Stimulated activated CD8-positive, alpha-beta memory T cell treated with anti-CD3 and anti-CD28 coated beads, Interleukin-2, amount 100 ng/mL, for 48 hours (primary cell): ENCODE measurements at places on chromosomes 6 and 20.

- DNase-seq, result no peak
Observed at GRCh38 chr6:10248378-10248843, 166.5 kb downstream of the TFAP2A start.

DNA sequence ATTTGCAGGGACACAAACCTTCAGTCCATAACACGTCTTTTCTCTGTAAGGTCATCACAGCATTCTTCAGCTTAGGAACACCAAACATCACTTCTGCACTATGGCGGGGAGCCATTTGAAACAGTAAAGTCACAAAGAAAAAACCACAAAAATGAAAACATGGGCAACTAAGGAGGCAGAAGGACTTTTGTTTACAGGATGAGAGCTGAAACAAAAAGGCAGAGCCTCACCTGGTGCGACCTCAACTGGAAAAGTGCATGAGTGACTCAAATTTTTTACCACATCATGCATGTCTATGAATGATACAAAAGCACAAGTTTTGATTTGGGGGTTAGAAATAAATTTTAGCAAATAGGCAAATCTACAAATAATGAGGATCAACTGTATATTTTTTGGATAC is 68.2 kb upstream of the TNFAIP3 start:
- DNase-seq, result no peak

GRCh38 chr6:144477396-144477795 is 192.3 kb downstream of the UTRN start:
- DNase-seq, result no peak

GRCh38 chr20:20733943-20734342 is 21.5 kb upstream of the RALGAPA2 start:
- no peak for DNase-seq

GRCh38 chr6:104855507-104855906 is 4.2 kb downstream of the HACE1 start:
- DNase-seq, result no peak

DNA sequence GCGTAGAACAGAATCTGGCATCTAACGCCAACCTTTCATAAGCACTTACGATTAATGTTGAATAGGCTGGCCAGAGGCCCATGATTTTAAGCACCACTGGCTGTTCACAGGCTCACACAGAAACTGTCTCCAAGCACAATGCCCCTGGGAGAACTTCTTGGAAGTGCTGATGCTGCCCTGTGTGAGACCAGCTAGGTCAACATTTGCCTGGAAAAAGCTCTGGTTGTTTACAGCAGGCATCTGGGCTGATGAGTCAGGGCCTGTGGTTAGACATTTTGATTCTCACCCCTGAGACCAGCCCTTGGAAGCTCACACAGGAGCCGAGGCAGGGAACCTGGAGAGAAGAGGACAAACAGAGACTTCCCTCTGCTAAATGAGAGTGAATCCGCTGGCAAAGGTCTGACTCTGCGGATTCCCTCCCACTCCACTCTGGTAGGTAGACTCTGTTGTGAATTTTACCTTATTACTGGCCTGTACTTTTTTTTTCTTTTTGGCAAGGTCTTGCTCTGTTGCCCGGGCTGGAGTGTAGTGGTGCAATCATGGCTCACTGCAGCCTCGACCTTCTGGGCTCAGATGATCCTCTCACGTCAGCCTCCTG is 6.8 kb upstream of the SULF2 start:
- no peak for DNase-seq

DNA sequence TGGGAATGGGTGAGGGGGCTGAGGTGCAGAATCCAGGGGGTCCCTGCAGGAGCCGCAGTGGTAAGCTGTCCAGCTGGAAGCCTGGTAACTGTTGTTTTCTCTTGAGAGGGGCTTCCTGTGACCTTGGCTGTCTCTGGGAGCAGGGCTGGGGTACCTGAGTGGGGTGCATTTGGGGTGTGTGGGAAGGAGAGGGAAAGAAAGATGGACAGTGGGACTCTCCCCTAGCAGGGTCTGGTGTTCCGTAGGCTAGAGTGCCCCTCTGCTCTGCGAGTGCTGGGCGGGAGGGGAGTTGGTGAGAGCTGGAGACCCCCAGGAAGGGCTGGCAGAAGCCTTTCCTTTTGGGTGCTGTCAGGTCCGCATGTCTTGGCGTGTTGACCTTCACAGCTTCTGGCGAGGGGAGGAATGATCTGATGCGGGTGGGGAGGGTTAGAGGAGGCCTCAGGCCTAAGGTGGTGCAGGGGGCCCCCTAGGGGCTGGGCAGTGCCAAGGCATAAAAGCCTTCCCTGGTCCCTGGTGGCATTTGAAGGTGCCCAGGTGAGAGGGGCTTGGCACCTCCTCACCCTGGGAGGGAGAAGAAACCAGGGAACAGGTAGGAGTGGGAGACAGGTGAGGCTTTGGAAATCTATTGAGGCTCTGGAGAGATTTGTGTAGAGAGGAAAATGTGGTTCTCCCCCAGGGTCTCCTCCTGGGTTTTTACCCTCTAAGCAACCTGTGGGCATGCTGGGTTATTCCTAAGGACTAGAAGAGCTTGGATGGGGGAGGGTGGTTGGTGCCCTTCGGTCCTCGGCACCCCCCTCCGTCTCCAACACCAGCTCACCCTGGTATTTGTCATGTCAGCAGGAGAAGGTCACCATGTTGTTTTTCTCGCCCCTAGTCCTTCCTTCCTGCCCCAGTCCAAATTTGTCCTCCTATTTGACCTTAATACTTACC is 3.3 kb downstream of the VEGFA start:
- DNase-seq, result peak; percentile 55

DNA sequence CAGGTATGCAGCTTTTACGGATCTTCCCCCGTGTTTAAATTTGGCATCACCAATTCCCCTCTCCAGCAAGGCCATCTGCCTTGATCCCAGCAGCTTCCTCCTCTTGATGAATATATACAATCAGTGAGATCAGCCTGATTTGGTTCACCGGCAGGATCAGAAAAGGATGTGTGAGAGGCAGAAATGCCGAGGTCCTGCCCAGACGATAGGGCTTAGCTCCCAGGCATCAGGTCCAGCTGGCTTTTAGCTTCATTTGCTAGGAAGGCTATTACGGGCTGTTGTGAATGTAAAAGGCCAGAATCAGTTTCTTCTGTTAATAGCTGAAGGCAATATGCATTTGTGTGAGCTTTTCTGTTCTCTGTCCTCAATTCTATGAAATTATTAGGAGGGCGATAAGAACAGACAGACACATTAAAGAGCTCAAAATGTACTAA is 372.8 kb downstream of the BTBD9 start:
- DNase-seq, result no peak

DNA sequence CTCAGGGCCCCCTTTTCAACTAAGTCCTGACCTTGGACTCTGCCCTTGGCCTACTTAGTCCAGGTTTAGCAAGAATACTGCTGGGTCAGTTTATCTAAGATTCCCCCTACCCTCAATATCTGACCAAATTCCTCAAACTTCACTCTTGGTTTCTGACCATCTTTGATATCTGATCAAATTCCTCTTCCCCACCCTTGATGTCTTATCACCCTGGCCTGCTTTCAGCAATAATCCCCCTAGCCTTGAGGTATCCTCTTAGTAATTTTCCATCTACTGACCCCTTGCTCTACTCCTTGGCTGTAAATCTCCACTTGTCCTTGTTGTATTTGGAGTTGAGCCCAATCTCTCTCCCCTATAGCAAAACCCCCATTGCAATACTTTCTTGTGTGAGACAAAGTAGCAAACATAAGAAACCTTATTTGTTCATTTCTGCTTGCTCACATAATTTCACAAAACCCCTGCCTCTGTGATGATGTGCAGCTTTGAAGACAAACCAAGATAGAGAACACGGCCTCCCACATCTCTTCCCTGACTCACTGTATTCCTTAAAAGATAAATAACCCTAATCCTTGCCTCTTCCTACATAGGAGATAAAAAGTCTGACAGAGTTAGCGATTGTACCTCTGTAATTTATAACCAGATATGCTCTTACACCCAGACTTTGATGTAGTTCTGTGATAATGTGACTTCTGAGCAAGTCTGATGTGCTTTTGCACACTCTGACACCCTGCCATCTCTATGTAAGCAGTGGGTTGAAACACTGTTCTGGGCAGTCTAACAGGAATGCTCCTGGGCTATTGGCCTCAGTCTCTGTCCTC is 13.8 kb upstream of the IYD start:
- no peak for DNase-seq

GRCh38 chr6:32415521-32416019 is 8.6 kb upstream of the BTNL2 start:
- peak; percentile 75 for DNase-seq

- no peak for DNase-seq
Observed at GRCh38 chr6:148620579-148621298, 126.1 kb upstream of the UST start.

- DNase-seq, result no peak
Observed at GRCh38 chr6:161169696-161170095, 104.2 kb downstream of the AGPAT4 start.

DNA sequence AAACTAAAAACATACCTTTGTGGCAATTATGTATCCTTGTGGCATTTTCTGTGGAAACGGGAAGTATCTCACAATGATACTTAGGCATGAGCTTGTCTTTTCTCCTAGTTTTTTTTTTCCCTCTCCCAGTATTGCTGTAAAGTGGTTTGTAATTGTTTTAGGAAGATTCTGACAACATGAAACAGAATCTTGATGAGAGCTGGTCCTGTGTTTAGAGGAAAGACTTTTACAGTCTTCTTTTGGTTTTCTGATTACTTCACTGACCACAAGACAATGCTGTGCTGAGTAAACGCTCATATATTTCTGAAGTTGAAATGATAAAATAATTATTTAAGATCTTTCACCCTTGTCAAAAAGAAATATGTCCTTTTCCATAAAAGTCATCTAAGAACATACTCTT is 201.2 kb downstream of the FOXC1 start:
- DNase-seq, result no peak

GRCh38 chr20:53677447-53678314 is 84.0 kb upstream of the ZNF217 start:
- no peak for DNase-seq

DNA sequence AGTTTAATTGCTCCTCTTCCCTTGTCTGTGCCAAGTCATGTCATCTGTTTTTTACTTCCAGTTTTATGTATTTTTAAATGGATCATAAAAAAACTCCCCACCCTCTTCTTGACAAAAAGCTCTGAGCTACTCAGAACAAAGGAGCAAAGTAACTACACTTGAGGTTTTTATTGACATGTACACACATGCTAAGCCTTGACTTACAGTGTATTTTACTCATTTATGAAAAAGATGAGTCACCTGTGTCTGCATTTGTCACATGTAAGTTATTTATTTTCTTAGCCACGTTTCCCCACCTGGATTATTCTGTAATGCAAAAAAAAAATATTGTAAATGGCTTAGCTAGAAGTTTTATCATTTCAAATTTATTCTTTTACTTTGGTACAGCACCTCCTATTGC is 628.8 kb upstream of the SLC35B3 start:
- no peak for DNase-seq

DNA sequence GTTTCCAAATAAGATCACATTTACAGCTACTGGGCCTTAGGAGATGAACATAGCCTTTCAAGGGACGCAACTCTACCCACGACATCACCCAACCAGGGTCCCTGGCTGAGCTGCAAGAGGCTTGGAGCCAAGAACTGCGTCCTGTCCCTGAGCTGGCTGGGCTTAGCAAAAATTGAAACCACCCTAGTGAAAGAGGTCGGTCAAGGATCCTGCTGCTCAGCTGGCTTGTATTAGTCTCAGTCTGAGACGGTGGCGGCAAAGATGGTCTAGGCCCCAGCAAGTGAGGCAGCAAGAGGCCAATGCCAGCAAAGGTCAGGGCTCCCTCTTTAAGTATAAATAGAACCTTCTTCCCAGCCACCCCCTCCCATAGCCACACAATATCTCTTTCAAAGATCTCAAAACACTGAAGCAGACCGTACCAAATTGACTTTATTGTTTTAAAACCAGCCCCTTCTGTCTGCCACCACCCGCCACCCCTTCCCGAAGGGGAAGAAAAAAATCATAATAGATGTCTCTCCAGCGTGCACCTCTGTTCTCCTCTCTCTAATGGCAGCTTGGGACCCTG is 140.5 kb downstream of the EYA2 start:
- no peak for DNase-seq

DNA sequence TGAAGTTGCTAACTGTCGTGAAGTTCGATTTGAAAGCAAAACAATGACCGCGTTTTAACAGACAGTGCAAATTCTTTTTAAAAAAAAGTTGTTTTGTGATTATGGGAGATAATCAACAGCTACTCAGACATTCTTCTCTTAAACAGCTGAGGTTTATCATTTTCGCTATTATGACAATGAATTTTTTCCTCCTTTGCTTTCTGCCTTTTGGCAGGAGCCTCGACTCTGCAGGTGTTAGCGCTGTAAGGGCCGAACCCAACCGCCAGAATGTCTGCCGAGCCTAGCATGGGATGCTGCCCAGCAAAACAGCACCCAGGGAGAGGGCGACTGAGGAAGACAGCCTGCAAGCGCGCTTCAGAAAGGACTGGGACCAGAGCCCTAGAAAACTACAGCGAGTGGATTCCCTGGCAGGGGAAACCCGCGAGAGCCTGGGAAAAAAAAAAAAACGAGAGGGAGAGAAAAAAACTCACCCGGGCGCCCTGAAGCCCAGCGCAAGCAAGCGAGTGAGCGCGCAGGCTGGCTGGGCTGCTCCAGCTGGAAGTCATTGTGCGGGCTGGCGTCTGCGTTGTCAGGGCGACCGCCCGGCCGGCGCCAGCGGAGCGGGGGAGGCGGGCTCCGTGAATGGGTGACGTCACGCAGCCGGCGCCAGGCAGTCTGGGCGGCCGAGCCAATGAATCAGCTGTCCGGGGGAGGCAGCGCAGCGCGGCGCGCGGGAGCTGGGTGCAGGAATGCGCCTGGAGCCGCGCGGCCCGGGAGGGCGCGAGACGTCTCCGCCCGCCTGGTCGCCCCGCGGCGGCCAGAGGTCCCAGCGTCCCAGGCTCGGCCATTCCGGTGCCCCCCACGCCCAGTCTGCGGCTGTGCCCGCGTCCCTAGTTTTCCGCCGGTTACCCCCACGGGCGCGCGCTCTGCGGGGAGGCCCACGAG is 32.7 kb upstream of the ID4 start:
- peak; percentile 71 for DNase-seq

DNA sequence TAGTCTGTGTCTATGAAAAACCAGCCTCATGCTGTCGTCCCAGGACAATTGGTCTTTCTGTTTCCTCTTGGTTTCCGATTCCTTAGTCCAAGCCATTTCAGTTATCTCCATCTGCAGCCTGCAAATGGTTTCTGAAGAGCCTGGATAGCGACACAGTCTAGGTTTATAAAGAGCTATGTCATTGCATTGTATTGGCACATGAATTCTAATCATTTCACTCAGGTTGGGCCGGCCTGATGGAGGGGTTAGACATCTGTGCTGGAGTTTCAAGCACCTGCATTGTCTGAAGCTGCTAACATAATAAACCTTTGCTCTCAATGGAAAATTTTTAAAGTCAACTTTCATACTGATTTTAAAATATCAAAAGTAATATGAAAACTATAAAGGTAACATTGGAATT is 232.6 kb upstream of the MAP3K7 start:
- DNase-seq, result no peak

GRCh38 chr6:41228096-41228495 is at the start of gene TREML4:
TSS of gene TREML4 (plus strand) at chr6:41228349. CDS start at chr6:41228428, 79 bp downstream.
- DNase-seq, result no peak

DNA sequence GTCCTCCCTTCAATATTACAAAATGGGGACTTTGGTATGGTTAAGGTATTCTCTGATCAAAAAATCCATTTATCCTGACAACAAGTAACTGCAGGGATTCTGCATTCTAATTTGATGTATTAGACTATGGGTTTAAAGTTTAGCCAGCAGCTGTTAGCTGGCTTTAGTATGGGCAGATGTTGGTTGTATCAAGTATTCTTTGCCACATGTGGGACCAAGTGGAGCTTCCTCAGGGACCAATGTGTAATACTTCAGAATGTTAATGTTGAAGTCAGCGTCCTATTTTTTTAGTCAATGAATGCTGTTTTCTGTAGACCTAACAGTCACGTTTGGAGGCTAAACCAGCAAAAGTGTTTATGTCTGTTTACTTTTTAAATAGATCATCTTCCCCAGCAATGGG is 41.4 kb downstream of the MOXD1 start:
- DNase-seq, result no peak

GRCh38 chr20:41173161-41173721 is 35.9 kb downstream of the PLCG1 start:
- peak; percentile 46 for DNase-seq
